Inflammatory macrophage treated with lipopolysaccharide for 1 hour (primary cell): ENCODE measurements at places on chromosomes 13 and 19.
A peak's percentile ranks its signal among the peaks of the same experiment; 100 is the strongest.

GRCh38 chr19:1884719-1885334 lies 469 bp downstream of the ABHD17A start:
- DNase-seq = no peak

- no peak for DNase-seq
Observed at GRCh38 chr19:1429750-1430149, 8.4 kb upstream of the RPS15 start.

- DNase-seq = no peak
Observed at GRCh38 chr19:12880551-12881171, 588 bp downstream of the DNASE2 start.

DNA sequence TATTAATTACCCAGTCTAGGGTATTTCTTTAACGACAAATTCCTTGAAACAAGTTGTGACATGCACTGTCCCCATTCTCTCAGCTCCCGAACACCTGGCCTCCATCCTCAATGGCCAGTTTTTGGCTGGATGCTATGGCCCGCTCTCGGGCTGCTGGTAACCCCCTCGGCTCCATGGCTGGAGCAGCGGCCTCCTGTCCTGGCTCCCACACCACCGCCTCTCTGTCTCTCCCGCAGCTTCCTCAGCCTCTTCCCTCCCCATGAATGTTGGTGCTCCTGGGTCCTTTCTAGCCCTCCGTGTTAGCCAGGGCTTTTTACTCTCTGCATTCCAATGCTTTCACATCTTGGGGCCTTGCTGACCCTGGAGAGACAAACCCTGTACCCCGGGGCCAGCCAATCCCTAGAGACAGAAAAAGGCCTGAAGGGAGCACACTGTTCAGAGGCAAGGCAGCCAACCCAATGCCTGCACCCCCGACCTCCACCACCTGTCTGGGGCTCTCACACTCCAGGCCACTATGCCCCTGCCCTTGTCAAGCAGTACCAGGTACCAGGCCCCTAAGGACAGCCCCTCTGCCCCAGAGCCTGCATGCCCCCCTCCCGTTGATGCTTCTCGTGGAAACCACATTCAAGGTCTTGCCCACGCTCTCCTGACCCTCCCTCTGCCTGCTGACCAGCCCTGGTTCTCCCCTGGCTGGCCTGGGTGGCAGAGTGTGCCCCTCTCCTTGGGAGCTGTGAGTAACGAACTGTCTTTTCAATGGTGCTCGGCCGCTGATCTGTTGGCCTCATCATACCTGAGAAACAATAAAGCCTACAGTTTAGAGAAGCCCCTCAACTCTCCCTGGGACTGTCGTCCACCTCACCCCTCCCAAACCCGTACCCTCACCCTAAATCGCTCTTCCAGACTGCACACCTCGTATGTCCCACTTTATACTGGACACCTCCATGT lies 86.9 kb upstream of the GPR183 start:
- no peak for DNase-seq

DNA sequence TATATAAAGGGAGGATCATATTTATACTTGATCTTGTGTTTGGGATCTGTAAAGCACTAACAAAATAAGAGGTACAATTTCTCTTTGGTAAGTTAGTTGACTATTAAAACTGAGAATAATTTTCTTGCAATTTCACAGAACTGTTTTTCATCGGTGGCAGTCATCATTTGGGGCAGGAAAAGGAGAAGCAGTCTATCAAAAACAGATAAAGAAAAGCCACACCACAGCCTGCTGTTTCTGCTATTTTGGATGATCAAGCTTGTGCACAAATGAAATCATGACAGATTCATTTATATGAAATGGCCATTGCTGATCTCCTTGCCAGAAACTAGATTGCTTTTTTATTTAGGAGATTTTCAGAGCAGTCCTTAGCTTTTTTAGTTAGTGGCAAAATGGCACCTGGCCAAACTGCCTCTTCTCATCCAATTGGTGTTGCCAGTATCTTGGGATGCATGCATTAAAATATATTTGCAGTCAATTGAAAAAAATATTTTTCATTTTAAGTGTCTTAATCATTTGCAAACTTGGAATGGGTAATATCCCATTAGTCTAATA lies 326.0 kb downstream of the HS6ST3 start:
- DNase-seq = no peak

GRCh38 chr13:60261432-60262351 lies 98.0 kb upstream of the DIAPH3 start:
- no peak for DNase-seq

DNA sequence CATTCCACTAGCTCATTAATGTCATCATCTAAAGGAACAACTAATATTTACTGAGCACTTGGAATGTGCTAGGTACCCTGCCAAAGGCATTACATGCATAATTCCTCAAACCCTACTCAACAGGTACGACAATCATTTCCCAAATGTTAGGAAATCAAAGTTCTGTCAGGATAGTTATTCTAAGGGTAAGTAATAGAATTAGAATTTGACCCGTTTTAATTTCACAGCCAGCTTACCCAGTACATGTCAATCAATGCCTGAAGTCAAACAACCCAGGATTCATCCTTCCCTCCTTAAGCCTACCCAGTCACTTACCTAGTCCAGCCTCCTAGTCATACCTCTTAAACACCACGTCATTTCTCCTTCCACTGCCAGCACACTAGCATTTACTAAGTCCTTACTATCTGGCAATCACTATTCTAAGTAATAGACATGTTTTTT lies 2.4 kb downstream of the LNX2 start:
- no peak for DNase-seq

DNA sequence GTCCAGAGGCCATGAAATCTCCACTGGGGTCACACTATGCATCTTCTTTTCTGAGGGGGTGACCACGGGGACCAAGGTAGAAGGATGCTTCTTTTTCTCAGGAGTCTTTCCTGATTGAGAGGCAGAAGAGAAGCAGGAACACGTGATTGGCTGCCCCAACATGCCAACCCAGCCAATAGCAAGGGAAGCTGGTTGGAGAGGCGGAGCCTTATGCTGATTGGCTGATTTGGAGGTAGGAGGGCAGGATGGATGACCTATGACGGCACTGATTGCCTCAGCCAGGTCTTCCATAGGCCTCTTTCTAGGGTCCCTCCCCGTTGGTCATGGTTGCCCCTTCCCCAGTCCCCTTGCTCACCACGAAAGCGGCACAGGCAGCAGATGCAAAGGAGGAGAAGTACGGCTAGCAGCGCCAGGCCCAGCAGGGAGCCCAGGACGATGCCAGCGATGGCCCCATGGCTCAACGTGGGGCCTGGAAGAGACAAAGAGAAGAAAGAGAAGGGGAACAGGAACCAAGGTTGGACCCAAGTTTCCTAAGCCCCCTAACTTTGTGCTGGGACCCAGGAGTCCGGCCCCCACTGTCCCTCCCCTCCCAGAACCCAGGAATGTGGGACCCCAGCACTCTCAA lies 8.0 kb downstream of the VSIG10L start:
- DNase-seq = no peak

DNA sequence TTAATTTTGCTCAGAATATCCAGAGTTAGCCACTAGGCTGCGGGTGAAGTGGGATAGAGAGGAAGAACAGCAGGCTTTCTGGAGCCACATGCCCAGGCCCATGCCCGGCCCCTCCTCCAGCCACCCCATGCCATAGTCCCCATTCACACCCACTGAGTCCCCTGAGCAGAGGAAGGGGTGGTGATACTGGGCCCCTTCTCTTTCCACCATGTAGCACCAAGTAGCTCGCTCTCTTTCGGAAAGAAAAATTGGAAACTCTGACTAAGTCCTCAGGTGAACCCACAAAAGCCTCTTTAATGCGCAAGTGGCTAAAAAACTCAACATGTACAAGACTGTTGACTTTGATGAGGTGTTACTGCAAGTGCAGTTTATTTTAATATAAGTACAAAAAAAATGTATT lies 76.7 kb upstream of the GPR183 start:
- DNase-seq = no peak

DNA sequence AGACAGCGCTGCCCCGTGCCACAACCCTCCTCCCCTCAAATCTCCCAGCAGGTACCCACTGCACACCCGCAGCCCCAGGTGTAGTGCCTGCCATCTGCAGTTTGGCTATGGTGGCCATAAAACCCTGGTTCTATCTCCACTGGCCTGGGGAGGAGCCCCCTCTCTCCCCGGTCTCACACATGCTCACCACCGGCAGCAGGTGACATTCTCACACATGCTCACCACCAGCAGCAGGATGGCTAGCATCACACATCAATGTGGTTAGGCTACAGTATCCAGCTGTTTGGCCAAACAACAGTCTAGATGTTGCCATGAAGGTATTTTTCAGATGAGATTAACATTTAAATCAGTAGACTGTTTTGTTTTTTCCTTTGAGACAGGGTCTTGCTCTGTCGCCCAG lies 31.1 kb downstream of the ELL start:
- DNase-seq = no peak

DNA sequence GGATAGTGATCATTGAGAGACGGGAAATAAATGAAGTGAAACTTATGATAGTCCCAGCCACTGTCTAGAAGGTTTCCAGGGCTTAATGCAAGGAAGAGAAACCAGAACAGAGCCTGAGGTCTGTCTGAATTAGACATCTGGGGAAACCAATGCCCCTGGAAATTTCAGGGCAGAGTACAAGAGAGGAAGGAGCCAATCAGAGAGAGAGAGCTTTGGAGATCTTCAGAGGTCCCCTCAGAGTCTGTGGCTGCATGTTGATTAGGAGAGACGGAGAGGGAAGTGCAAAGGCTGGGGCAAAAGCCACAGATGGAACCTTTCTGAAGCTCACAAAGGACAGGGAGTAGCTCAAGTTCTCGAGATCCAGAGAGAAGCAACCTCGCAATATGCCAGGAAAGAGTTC lies 378.0 kb downstream of the DNAJC15 start:
- peak; percentile 20 for DNase-seq

DNA sequence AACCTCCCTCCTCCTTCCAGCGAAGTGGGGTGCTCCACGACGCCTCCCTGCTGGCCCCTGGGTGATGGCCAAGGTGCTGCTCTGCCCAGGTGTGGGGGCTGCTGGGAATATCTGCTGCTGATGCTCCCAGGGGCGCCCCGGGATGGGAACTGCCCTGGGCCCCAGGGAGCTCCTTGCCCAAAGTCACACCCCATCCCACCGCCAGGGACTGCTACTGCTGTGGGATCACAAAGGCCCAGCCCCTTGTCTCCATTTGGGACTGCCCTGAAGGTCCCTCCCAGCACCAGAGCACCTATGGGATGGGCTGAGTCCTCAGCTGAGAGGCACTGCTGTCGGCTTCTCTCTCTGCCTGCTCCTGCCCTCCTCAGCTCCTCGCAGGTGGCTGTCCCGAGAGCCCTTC lies 19.0 kb downstream of the CHST8 start:
- DNase-seq = no peak

GRCh38 chr13:48542138-48542537 lies 9.3 kb upstream of the RCBTB2 start:
- no peak for DNase-seq

- no peak for DNase-seq
Observed at GRCh38 chr19:39645800-39646411, 9.8 kb upstream of the LGALS16 start.

DNA sequence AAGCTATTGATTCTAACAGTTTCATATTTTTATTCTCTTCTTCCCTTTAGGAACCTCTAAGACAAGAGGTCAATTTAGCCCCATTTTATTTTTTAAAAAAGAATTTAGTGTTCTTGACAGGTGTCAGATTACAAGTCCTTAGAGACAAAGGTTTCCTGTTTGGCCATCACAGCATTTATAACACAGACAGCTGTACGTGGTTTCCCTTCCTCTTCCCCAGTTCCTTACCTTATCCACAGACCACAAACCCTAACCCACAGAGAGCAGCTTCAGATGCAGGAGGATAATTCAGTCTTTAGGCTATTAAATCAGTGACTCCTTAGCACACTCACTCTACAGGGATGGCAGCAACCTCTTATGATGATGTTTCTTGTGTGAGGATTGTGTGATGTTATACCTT lies 1210.1 kb downstream of the DIAPH3 start:
- DNase-seq = no peak

- DNase-seq = no peak
Observed at GRCh38 chr13:112127564-112128330, 60.8 kb downstream of the SOX1 start.

- peak; percentile 90 for DNase-seq
Observed at GRCh38 chr13:77460195-77460594, 75.3 kb upstream of the SCEL start.

GRCh38 chr19:4266253-4267000 lies 12.6 kb upstream of the SHD start:
- DNase-seq = no peak

GRCh38 chr13:66849706-66850105 lies 380.4 kb downstream of the PCDH9 start:
- no peak for DNase-seq

- no peak for DNase-seq
Observed at GRCh38 chr13:75042807-75043206, 439.2 kb downstream of the TBC1D4 start.

- DNase-seq = no peak
Observed at GRCh38 chr19:33157906-33158305, 26.0 kb downstream of the WDR88 start.

- DNase-seq = no peak
Observed at GRCh38 chr19:11465600-11465999, 15.2 kb downstream of the ELAVL3 start.

DNA sequence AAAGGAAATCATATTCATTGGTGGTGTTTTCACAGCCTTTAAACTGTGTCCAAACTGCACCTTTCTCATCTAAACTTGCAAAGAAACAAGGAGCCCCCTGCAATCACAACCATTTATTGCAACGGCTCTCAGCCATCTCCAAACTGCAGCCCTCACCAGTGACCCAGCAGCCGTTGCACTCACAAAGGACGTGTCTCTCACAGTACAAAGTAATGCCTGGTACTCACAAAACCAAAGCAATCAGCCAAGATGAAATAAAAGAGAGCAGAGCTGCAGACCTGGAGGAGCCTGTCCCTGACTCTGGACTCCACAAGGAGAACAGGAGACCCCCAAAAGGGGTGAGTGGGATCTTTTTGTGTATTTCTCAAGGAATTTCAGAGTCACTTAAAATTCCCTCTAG lies 20.2 kb upstream of the CEACAM21 start:
- DNase-seq = no peak

GRCh38 chr13:94548821-94549231 lies 47.1 kb downstream of the TGDS start:
- DNase-seq = peak; percentile 17

DNA sequence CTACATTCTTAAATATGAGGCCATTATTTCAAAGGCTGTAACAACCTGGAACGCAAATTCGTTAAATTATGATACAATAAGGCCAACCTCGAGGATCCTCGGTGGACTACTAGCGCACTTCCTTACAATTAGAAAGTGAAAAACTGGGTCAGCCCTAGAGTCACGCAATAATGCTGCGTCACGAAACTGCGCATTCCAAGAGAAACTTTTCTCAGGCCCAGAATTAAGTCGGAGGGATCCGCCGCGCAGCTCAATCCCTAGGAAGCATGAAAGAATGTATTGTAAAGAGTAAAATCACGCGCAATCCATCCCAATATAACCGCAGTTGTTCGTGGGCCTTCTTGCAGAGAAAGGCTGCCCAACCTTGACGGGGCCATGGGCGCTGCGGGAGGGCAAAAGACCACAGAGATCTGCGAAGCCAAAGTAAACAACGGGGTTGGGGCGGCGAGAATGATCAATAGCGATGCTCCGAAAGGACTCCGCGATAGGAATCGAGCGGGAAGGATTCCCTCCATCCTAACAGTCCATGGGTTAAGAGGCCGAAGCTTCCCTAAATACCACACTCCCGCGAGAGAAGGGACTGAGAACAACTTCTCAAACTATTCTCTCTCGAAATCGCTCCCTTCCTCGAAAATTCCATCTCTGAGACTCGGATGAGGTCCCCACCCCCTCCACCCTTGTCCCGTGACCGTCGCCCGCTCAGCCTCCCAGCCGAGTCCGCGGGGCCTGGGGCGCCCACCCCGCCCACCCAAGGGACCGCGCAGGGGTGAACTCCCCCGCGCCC lies 564 bp downstream of the SPART start:
- DNase-seq = peak; percentile 85
